A673 (cell line): ENCODE measurements at places on chromosomes 5 and 9. TPM values are rescaled to one million over a fixed set of nuclear protein-coding genes. Genes with fewer than 3 reads are reported as not detected.

GRCh38 chr5:137708796-137709559 lies 26.9 kb downstream of the KLHL3 start:
- no peak for DNase-seq

GRCh38 chr9:7178729-7179128 lies 421.0 kb downstream of the KDM4C start:
- no peak for DNase-seq

- no peak for DNase-seq
Observed at GRCh38 chr5:138956801-138957200, 81.7 kb upstream of the LRRTM2 start.

DNA sequence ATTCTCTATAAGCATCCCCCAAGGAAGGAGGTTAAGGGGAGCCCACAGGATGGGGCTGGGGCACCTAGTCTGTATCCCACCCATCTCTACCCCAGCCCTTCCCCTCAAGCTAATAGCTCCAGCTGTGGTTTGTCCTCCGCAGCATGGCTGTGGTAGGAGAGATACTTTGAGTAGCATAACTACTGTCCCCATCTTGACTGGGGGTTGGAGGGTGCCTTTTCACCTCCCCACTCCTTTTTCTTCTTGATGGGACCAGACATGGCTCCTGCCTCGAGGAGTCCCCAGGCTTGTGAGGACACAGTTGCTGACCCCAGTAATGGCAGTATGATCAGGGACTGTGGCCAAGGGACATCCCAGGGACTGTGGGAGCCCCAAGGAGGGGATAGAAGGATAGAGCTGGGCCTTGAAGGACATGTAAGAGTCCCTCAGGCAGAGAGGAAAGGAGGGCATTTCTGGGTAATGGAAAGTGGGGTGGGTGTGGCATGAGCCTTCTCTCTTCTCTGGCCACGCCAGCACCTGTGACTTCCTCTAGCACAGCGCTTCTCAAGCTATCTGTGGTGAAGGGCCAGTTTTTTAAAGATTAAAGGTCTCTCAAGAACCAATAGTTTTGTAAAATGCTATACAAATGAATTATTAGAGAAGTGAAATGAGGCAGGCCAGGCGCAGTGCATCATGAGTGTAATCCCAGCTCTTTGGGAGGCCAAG lies 14.0 kb downstream of the OLFML2A start:
- DNase-seq, result no peak

DNA sequence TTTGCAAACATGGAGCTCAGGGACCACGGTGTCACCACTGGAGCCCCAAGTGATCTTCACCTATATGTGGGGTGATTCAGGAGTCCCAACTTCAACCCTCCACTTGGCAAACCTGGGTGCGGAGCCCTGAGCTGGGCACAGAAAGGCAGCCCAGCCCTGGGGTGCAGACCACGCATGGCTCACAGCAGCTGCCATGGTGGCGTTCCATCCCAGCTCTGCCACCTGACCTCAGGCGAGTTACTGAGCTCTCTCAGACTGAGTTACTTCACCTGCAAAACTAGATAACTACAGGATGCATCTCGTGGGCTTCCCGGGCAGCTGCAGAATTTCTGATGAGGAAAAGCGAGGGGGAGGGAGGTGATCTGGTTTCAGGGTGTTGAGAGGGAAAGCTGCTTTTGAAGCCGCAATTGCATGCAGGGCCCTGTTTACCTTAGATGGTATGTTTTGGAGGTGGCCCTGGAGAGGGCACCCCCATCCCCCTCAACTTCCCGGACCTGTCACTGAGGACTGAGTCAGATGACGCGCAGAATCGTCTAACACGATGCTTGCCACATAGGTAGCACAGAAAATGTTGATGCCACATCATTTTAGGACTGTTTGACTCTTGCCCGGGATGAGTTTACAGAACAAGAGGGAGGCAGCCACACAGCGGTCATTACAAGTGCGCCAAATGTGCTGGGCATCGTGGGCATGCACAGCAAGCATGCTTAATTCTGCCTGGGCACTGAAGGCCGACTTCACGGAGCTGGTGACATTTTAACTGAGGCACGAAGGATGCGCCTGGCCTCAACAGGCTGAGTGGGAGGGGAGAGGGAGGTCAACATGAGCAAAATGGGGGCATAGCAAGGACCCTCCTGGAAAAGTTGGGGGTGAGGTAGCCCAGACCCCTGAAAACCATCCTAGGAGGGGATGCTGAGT lies 154.6 kb downstream of the COL23A1 start:
- DNase-seq, result no peak

- no peak for DNase-seq
Observed at GRCh38 chr5:150703762-150704161, 2.9 kb upstream of the RBM22 start.

The MRPS30 gene
- 63.9 and 64.3 TPM in 2 replicates for total RNA-seq

The PLCXD3 gene
- 1.3 and 1.7 TPM in 2 replicates for total RNA-seq
